ENCODE measurements at places on chromosomes 2 and 18.
A peak's percentile ranks its signal among the peaks of the same experiment; 100 is the strongest.

DNA sequence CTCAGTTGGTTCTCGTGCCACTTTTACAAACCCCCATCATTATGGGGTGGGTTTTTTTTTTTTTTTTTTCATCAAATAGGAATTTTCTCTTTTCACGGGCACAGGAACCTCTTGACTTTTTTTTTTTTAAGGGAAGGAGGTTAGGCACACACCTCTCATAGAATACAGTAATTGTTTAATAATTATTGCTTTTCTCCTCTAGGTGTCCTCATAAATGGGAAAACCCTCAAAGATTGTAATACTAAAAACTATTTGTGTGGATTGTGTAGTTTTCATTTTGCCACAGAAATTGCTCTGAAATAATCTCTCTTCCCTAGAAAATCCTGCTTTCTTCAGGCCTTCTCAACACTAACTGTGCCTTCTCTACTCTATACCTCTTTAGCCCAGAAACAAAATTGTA, 147.3 kb downstream of the GREB1L start:
- DNase-seq, result no peak

- DNase-seq, result no peak
These were observed 195.6 kb downstream of the CTIF start for GRCh38 chr18:48734460-48734859.

GRCh38 chr2:180943275-180943674, 37.1 kb upstream of the UBE2E3 start:
- no peak for DNase-seq

DNA sequence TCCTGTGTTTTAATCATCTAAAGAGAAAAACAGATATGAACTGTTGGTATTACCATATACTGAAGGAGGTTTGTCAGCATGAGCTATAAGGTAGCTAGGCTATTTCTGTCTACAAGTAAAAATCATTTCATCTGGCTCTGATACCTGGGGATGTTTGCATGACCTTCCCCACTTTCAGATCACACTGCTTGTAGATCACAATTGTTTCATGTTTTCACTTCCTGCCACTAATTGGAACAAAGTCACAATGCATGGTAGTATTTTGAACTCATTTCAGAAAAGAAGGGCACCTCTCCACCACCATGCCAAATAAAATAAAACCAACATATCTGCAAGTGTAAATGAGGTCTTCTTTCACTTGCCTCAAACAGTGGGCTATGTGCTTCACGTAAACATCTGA, 37.8 kb downstream of the NYAP2 start:
- DNase-seq, result no peak

GRCh38 chr2:74789271-74789670, 44.7 kb upstream of the HK2 start:
- DNase-seq, result no peak

GRCh38 chr2:230269715-230270114, 44.2 kb downstream of the SP140 start:
- no peak for DNase-seq

GRCh38 chr2:32482471-32482870, 125.6 kb downstream of the BIRC6 start:
- no peak for DNase-seq

- DNase-seq, result no peak
These were observed at the start of gene MCFD2 for GRCh38 chr2:46915281-46915810. Gene MCFD2 (minus strand): TSS chr2:46915806. CDS start chr2:46909171, 6,635 bp downstream.

DNA sequence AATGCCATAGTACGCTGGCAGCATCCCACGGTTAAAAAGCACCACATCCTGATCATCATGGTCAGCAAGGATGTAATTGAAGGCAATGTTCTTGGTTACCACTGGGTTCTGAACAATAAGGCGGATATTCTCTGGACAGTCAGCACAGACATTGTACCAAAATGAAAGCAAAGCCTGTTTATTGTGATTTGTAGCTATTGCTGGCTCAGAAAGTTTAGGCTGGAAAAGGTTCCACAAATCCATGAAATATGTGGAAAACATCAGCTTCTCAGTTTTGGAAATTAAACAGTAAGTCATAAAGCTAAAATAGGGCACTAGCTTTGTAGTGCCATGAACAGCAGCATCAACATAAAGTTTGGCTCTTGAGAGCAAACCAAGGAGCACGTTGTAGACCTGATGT, 52.2 kb downstream of the C2orf74 start:
- DNase-seq, result no peak

GRCh38 chr2:143933946-143934569, 585.9 kb downstream of the ZEB2 start:
- no peak for DNase-seq

GRCh38 chr2:44596537-44597320, 235.0 kb downstream of the CAMKMT start:
- DNase-seq, result no peak

DNA sequence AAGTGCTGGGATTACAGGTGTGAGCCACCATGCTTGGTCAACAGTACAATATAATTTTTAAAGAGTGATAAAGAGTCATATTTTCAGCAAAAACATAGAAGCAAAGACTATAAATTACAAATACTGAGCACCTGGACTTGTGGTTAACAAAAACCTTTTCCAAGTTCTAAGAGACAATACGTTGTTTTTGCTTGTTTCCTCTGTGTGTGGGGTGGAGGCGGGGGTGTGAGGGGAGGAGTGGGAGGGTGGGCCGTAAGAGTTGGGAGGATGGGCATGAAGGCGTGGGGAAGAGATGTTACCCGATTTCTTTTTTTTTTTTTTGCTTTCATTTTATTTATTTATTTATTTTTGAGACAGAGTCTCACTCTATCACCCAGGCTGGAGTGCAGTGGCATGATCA, 78.0 kb upstream of the WIPF1 start:
- no peak for DNase-seq

- DNase-seq, result no peak
These were observed 204.8 kb upstream of the GALNT5 start for GRCh38 chr2:157052685-157053224.

GRCh38 chr2:77009307-77009706, 512.9 kb downstream of the LRRTM4 start:
- DNase-seq, result no peak

GRCh38 chr18:74243127-74243526, 48.6 kb downstream of the CYB5A start:
- no peak for DNase-seq

DNA sequence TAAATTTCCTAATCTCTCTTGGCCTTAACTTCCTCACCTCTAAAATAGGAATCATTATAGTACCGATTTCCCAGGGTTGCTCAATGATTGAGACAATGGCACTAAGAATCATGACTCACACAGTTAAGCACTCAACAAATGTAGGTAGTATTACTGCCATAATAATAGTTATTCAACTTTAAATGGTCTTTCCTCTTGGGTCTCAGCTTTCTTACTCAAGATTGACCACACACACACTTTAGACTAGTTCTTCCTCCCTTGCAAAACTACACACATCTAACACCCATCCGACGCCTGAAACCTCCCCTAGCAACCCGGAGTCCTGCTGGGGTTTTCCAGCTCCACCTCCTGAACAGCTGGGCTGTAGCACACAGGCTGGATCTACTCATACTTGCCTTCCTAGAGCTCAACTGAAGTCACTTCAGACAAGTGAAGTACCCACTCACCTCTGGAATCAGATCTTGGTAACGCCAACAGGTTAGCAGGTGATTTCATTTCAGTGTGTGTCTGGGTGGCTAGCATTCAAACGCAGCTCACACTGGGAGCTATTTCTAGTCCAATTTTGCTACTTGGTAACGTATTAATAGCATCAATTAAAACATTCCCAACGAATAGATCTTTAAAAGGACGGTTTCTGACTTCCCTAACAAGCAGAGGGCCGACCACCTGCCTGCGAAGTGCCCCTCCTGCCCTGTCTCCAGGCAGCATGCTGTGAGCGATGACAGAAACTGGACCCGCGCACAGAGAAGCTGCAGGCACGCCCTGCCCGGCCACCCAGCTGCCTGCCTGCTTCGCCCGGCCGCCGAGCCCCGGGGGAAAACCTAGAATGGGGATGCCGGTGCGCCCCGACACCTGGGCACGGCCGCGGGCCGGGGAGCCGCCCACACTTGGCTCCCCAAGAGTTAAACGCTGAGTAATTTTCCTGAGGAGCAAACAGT, 1.1 kb downstream of the UXS1 start:
- peak; percentile 15 for DNase-seq

GRCh38 chr18:46750626-46751025, 6.2 kb downstream of the ST8SIA5 start:
- no peak for DNase-seq

DNA sequence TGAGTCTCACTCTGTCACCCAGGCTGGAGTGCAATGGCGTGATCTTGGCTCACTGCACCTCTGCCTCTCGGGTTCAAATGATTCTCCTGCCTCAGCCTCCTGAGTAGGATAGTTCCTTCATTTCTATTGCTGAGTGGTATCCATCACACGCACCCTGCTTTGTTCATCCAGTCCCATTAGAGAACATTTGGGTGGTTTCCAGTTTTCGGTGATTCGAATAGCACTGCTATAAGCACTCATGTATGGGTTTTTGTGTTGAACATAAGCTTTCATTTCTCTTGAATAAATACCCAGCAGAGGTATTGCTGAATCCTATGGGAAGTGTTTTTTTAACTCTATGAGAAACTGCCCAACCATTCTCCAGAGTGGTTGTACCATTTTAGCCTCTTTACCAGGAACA, 147.3 kb downstream of the DDX1 start:
- no peak for DNase-seq

DNA sequence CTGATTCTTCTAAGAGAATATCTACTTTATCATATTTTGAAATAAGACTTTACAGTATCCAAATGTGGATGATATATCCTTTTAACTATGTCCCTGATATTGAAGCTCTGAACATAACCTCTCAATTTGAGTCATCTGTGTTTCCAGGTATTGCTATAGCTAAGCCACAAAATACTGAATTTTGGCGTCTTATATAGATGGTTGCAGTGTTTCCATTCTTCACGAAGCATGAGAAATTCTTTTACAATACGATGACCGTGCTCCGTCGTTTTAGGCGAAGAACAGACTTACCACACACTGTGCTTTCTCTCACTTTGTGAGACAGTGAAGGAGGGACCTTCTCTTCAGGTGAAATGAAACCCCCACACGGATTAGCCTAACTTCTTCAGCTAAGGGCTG, 45.3 kb downstream of the LRRFIP1 start:
- no peak for DNase-seq

GRCh38 chr2:65545837-65546805, 113.7 kb upstream of the SPRED2 start:
- DNase-seq, result no peak

GRCh38 chr2:141770530-141770929, 360.3 kb downstream of the LRP1B start:
- no peak for DNase-seq

DNA sequence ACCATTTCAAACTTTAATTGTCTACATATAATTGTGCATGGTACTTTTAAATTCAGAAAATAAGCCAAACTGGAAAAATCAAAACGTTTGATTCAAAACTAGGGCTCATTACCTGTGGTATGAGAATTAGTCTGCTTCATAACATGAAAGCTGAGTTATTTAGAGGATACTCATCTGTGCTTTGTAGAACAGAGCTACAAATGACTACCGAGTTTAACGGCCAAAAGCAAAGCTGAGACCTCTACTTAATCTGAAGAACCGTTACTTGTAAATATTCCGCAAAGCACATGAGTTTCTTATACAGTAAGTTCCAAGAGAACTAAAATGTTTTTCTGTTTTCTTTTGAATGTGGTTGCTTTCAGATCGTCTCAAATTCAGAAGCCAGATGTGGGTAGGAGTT, 123.7 kb upstream of the SMAD7 start:
- DNase-seq, result no peak

DNA sequence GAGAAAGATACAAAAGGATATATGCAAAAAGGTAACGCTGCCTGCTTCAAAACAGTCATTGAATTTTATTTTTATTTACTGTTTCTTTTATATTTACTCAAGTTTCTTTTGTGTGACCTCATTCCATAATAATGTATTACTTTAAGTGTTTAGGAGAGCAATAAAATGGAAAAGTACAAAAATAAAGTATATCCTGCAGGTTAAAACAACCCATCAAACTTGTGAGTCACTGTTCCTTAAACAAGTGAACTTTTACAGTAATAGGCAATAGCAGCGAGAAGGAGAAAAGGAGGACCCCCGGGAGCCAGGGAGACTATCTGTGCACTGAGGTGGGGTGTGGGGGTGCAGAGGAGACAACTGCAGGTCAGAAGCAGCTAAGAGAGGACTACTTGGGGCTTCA, 124.5 kb downstream of the EN1 start:
- no peak for DNase-seq

DNA sequence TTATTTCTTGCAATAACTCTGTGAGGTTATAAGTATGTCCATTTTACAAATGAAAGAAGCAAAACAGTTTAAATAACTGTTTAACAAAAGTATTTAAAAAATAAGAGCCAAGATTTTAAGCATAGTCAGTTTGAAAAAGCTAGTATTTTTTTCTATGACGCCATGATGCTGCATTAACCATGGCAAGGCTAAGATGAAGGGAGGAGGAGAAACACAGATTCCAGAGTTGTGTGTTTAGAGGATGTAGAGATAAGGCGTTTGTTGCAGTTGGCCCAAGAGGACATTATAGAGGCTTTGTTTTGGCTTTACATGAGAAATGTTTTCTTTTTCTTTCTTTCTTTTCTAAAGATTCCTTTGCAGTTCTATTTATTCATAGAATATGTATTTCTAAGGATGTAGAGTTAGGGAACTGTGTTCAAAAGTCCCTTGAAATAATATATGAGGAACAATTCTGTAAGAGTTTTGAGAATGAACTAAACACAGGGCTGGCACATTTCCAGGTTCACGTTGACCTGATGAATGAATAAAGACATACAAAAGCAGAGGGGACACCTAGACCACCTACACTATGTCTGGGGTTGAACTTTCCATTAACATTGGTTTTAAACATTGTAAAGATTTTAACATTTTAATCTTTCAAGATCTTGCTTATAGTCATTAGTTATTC, 244.2 kb downstream of the KCNS3 start:
- DNase-seq, result no peak

- DNase-seq, result no peak
These were observed 42.7 kb downstream of the ST6GAL2 start for GRCh38 chr2:106843001-106843909.

- no peak for DNase-seq
These were observed 415.2 kb upstream of the KCNH7 start for GRCh38 chr2:163253621-163254285.

GRCh38 chr2:30266705-30267104, 35.4 kb downstream of the LBH start:
- no peak for DNase-seq

DNA sequence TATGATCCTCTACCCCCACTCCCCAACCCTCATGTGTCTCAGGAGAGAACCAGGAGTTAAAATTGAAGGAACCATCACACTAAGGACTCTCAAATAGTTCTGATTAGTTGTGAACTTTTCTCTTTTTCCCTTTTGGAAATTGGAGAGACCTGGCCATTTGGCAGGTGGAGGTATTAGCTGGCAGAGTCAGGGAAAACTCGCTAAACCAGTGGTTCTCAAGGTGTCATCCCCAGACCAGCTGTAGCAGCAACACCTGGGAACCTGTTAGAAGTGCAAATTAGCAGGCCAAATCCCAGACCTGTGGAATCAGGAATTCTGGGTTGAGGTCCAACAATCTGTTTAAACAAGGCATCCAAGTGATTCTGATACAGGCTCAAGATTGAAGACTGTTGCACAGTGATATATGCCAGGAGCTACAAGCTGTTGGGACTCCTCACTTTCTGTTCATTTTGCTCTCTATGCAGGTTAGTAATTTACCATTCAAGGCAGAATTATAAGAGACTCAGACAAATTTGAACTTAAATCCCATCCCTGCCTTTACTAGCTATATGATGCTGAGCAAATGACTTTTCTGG, 2.8 kb upstream of the TMEM131 start:
- DNase-seq, result no peak
